ENCODE measurements at places on chromosomes 2 and 18.

DNA sequence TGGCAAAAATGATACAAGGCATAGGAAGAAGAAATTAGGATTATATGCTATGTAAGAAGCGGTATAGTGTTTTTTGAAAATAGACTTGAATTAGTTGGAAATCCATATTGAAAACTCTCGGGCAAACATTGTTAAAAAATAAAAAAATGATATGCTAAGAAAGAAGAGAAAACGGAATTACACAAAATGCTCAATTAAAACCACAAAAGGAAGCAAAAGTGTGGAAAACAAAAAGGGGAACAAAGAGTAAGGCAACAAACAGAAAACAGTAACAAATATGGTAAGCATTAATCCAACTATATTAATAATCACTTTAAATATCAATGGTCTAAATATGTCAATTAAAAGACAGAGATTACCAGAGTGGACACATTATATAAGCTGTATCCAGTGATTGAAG, 58.4 kb downstream of the TXNL1 start:
- DNase-seq: no peak

DNA sequence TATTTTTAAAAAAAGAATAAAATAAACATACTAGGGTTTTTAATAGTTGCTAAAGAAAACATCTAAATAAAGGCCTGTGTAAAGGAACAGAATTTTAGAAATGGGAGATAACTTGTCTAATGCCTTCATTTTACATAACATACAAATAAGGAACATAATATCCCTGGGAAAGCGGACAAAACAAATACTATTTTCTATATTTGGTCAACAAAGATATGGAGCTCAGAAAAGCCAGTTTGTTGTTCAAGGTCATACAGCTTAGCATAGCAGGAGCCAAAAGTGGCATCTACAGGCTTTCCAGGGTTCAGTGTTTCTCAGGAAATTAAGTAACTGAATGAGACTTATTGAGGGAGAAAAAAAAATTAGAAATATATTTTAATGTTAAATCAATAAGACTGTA, 73.4 kb upstream of the CD226 start:
- DNase-seq: no peak

DNA sequence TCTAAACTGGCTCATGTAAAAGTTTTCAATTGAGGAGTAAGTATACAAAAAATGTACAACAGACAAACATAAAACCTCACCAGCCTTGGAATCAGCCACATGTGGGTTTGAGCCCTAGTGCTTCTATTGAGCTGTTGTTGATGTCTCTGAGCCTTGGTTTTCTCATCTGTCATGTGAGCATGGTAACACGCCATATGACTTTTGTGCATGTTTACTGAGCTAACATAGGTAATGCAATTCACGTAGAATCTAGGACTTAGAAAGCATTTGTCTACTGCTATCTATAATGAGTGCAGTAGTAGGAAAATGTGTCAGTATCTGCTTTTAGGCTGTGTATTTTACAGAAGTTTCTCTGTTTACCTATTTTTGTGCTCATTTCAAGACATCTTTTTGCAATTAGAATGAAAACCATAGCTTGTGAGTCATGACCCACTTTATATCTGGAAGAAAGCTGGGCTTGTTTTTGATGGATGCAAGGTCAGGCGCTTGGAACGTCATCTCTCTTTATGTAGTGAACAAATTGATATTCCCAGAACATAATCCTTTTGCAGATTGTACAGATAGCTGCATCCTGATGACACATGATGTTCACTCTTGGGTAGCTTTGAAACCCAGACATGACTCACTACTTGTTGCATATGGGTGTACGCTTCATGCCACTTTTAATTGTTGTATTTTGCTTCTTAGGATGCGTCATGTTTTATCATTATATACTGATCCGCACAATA, 94.3 kb downstream of the RNF144A start:
- peak; percentile 83 for DNase-seq

DNA sequence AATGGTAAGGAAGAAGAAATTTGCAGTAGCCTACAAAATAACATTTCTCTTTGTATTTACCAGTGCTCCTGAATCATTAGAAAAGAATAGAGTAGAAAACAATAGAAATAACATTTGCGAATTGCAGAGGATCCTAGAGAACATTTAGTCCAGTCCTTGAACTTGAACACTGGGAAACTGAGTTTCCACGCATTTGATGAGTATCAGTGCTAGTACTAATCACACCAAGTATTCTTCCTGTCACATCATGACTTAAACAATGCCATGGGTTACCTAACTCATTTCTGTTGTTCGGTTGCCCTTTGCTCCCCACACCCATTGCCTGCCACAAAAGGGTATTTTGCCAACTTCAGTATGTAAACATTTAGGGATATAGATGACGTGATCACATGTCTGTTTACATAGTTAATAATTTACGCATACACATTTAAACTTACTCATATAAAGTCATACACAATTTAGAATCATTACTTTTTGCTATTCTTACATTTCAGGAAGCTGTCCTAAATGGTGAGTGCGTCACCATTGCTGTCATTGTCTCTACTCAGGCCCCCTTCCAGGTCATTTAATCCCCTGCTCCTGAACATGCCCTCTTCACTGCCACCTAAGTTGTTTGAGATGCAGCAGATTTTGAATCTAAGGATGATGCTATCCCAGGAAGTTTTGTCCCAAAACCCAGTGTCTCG, 42.3 kb downstream of the CRIM1 start:
- no peak for DNase-seq

GRCh38 chr2:209633911-209634310, 137.7 kb upstream of the UNC80 start:
- DNase-seq: no peak

- no peak for DNase-seq
Observed at GRCh38 chr2:961786-962185, 11.1 kb downstream of the SNTG2 start.

GRCh38 chr2:10415048-10415447, 33.1 kb downstream of the ODC1 start:
- DNase-seq: no peak

DNA sequence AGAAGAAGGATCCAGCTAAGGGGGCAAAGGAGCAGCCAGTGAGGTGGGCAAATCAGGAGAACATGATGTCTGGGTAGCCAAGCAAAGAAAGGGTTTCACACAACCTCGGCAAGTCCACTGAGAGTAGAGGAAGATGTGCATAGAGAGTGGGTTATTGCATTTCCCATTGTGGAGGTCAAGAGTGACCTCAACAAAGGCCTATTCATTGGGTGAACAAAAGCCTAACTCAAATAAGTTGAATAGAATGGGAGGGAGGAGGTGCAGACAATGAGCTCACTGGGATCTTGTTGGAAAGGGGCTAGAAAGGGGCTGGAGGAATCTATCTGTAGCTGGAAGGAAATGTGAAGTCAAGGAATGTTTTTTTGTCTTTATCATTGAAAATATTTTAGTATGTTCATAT, 14.0 kb upstream of the PDCL3 start:
- DNase-seq: no peak

GRCh38 chr2:46308081-46308480, 10.9 kb downstream of the EPAS1 start:
- DNase-seq: no peak

DNA sequence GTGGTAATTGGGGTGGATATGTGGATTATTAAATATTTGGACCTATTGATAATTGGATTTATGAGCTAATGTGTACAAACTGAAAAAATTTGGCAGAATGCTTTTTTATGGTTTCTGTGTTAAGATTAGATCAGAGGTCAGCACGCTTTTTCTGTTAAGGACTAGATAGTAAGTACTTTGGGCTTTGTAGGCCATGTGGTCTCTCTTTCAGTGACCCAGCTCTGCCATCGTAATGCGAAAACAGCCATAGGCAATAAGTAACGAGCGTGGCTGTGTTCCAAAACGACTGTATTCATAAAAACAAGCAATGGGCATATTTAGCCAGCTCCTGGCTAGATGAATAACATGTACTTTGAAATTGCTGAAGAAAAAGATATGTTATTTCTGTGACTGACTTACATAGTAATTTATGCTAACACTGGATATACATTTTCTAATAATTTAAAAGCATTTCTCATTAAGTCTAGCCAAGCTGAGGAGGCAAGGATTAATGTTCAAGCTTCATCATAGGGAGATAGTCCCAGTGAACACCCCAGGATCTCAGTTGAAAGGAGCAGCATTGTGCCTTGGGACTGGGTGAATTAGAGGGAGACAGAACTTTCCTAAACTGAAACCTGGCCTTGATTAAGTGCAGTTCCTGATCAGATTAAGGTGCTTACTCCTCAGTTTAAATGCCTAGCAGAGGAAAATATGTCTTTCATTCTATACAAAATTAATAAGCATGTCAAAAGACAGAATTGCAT, 20.0 kb downstream of the CCDC138 start:
- DNase-seq: no peak

DNA sequence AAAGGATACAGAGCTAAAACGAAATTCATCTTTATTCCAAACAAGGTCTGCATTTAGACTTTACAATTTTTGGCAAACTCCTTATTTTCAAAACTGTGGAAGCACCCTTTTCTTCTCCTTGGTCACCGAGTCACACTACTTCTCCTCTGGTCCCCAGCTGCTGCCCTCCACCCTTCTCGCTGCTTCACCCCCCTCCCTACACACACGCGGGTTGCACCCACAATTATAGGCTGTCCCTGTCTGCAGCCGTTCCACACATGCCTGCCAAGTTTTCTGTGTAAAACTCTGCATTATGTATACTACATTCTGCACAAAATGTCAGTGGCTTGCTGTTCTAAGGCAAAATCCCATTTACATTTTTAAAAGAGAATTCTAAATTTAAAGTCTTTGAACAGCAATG, 63.5 kb downstream of the PTPN2 start:
- DNase-seq: no peak

- DNase-seq: no peak
Observed at GRCh38 chr18:57429167-57430078, 5.8 kb upstream of the ONECUT2 start.

- DNase-seq: no peak
Observed at GRCh38 chr2:176467595-176467994, 198.4 kb downstream of the MTX2 start.

DNA sequence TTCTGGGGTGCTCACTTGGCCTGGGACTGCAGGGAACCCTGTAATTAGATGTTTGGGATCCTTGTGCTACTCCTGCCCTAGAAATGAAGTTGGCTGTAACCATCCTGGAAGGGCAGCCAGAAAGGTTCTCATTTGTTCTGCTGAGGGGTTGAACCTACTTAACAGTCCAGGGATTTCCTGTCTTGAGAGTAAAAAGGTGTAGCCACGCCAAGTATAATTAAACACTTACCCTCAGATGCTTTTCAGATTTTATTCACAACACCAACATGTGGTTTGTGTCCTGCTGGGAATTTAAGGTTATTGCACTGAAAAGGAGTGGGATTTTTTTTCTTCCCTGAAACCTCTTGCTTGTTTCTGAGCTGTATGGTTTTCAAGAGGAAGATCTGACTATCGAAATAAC, 222.4 kb upstream of the APCDD1 start:
- DNase-seq: no peak

- DNase-seq: no peak
Observed at GRCh38 chr2:134934641-134935040, 16.0 kb downstream of the CCNT2 start.

DNA sequence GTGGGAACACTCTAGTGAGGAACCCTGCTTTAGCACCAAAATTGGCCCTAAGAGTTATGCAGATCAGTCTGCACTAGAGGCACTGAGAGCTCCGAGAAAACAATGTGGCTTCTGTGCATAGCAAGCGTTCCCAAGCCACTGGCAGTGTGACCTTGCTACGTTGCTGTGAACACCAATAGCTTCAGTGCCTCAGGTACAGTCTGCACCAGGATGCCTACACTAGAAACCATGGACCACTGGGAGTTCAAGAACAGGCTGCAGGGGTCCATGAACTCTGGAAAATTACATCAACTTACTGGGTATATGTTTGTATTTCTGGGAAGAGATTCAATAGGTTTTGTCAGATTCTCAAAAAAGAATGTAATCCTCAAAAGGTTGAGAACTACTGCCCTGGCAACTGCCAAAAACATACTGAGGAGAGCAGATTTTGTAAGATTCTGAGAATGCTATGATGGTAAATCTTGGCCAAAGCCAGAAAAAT, 18.3 kb upstream of the SP3 start:
- DNase-seq: no peak

DNA sequence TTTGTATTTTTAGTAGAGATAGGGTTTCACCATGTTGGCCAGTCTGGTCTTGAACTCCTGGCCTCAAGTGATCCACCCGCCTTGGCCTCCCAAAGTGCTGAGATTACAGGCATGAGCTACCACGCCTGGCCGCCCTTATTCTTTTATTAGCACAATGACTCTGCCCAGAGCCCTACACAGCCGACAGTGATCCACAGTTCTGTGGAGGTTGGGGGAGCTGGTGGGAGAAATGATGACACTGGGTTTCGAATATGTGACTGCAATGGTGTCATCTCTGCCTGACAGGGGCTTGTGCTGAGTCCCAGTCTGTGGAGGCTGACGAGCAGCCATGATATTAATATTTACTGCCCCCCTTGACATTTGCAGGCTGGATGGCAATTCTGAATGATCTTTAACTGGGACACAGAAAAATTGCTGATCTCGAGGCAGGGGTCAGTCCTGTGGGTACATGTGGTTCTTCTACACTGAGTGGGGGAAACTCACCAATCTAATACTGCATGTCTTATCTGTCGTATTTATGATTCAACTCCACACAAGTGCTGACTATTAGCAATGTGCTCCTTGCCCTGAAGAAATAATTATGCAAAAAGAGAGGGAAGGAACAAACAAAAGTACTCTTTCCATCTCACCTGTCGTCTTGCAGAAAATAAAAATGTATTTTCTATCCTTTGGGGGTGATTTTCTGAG, 6.3 kb upstream of the CTAGE1 start:
- no peak for DNase-seq

- no peak for DNase-seq
Observed at GRCh38 chr2:234273887-234274584, 222.8 kb downstream of the ARL4C start.

DNA sequence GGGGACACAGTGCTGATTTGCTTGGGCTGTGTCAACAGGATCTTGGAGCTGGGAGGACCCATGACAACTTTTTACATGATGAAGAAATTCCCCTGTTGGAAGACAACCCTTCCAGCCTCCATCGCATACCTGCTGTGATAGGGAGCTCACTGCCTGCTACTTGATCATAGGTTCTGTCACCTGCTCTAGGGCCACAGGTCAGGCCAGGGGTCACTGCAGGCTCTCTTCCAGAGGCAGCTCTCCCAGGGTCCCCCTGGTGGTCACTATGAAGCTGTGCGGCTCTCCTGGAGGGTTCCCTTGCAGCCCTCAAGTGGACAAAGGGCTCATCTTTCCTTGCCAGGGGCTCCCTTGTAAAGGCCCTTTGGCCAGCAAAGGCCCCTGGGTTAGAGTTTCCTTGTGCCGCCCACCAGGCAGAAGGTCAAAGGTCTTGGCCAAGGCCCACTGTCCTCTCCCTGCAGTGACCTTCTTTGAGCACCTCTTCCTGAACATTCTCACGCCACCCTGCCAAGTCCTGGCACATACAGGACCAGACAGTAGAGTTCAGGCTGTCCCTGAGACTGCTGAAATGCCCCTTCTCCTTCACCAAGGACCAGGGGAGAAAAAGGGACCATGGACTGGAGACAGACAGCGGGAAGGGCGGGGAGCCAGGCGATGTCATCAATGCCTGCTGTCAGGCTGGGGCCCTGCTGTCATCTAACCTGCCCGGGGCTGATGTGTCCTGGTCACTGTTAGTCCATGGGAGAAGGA, 345.1 kb downstream of the DYSF start:
- peak; percentile 38 for DNase-seq

All from fibroblast of skin of scalp (primary cell).